Right atrium auricular region (tissue), 2 donors: ENCODE measurements at places on chromosomes 3 and 15. TPM values are rescaled to one million over a fixed set of nuclear protein-coding genes. Genes with fewer than 3 reads are reported as not detected.

DNA sequence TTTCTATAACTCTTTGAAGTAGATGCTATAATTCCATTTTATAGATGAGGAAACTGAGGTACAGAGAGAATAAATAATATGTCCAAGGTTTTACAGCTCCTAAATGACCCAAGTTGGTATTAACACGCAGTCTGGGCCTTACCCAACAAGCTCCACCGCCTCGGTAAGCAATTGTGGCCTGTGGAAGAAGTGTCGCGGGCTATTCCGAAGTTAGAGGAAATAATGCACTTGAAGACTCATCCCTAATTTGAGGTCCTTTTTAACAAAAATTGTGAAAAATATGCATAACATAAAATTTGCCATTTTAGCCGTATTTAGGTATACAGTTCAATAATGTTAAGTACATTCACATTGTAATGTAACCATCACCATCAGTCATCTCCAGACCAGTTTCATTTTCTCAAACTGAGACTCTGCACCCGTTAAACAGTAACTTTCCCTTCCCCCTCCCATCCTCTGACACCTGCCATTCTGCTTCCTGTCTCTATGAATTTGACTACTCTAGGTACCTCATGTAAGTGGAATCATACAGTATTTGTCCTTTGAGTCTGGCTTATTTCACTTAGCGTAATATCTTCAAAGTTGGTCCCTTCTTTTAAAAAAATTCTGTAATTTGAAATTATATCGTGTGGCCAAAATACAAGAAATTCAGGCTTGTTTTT is 18.2 kb downstream of the IDH3A start:
- DNase-seq, result no peak

DNA sequence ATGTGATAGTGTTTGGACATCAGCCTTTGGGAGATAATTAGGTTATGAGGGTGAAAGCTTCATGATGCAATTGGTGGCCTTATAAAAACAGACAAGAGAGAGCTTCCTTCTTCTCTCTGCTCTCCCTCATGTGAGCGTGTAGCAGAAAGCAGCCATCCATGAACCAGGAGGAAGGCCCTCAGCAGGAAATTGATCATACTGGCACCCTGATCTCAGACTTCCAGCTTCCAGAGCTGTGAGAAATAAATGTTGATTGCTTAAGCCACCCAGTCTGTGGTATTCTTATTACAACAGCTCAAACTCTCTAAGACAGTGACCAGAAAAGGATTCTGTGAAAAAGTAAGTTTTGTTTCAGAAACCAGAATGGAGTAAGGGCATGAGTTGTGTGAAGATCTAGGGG is 13.3 kb downstream of the STAC start:
- no peak for DNase-seq

DNA sequence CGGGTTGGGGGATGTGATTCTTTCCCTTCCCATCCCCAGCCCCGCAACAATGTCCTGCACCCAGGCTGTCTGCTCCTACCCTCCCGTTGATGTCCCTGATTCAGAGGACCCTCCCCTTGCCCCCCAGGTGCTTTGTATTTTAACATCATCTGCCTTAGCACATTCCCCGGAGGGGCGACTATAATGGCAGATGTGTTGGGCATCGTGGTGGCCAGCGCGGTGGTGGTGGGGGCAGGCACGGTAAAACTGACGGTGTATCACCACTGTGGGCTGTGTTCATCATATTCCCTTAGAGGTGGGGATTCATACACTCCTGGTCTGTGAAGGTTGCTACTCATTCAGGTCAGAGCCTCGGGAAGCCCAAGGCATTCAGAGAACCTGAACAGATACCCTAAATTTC is 173.0 kb downstream of the ADAMTS17 start:
- DNase-seq, result no peak

DNA sequence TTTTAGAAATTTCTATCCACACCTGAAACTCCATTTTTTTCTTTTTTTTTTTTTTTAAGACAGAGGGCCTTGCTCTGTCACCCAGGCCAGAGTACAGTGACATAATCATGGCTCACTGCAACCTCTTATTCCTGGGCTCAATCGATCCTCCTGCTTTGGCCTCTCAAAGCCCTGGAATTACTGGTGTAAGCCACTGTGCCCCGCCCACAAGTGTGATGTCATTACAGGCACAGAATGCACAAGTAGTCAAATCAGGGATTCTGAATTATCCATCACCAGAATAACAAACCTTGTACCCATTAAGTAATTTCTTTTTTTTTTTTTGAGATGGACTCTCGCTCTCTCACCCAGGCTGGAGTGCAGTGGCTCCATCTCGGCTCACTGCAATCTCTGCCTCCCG is 1.9 kb downstream of the UQCRC1 start:
- no peak for DNase-seq

GRCh38 chr3:66456711-66457173 is 44.1 kb downstream of the LRIG1 start:
- DNase-seq, result no peak

DNA sequence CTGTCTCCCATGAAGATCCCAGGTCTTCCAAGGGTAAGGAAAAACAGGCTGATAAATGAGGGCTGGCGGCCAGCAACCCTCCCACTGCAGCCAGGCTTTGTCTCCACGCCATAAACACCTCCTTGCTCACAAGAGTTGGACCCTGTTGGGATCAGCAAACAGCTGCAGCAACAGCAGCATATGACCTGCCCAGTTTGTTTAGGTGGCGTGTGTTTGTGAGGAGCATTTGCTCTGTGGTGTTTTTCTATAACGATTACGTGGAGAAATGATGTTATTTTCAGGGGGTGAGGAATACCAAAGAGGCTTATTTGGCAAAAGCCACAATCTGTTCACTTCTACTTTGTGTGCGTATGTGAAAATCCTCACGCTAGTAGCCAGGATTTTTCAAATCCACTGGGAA is 58.5 kb downstream of the RFTN1 start:
- DNase-seq, result no peak

The C3orf52 gene
- total RNA-seq, result 1.5 TPM

The SLC9A9 gene
- 3.1 TPM for total RNA-seq

DNA sequence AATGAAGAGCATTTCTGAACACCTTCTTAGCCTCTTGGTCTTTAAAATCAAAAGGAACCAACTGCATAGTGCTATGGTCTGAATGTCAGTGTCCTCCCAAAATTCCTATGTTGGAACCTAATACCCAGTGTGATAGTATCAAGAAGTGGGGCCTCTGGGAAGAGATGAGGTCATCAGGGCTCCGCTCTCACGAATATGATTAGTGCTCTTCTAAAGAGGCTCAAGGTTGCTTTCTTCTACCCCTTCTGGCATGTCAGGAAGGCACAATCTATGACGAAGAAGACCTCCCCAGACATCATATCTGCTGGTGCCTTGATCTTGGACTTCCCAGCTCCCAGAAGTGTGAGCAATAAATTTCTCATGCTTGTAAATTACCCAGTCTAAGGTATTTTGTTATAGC is 209.5 kb downstream of the MAGI1 start:
- no peak for DNase-seq

- no peak for DNase-seq
Measured at GRCh38 chr3:197226179-197226578, 72.2 kb downstream of the DLG1 start.

The GPR149 gene
- total RNA-seq, result not detected
